ENCODE measurements at places on chromosomes 13 and 19.

GRCh38 chr19:17949956-17950309 lies 17.0 kb upstream of the KCNN1 start:
- no peak for DNase-seq

DNA sequence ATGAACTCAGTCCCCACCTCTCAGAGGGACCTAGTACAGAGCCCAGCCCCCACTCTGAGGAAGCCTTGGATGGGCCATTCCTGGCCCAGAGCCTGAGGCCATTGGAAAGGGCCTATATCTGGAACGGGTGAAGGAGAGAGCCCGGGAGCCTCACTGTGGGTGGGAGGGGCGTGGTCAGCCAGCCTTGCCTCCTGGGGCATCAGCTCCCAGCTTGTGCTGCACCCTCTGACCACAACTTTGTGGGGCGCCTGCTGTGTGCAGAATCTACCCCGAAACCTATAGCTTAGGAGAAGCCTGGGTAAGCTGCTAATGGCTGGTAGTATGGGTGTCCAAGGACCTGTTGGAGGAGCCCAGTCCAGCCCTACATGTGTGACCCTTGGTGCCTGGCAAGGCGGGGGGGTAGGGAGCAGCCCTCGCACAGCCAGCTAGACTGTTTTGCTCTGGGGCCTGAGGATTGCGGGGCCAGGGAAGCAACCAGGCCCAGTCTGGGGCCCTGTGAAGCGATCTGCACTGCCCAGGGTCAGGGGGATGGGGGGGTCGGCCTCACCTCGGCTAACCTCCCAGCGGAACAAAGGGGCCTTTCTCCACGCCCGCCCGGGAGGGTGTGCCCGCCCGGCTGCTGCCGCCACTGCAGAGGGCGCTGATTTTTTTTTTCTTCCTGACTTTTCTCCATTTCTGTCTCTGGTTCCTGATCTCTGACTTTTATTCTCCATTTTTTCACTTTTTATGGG lies 42.3 kb downstream of the LYL1 start:
- DNase-seq, result no peak

DNA sequence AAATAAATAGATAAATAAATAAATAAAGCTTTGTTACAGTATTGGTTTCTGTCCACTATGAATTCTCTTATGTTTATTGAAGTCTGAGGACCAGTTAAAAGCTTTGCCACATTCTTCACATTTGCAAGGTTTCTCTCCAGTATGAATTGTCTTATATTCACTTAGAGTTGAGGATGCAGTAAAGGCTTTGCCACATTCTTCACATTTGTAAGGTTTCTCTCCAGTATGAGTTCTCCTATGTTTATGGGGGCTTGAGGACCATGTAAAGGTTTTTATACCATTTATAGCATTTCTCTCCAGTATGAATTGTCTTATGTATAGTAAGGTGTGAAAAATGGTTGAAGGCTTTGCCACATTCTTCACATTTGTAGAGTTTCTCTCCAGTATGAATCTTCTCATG lies 168.3 kb downstream of the ZNF737 start:
- no peak for DNase-seq

DNA sequence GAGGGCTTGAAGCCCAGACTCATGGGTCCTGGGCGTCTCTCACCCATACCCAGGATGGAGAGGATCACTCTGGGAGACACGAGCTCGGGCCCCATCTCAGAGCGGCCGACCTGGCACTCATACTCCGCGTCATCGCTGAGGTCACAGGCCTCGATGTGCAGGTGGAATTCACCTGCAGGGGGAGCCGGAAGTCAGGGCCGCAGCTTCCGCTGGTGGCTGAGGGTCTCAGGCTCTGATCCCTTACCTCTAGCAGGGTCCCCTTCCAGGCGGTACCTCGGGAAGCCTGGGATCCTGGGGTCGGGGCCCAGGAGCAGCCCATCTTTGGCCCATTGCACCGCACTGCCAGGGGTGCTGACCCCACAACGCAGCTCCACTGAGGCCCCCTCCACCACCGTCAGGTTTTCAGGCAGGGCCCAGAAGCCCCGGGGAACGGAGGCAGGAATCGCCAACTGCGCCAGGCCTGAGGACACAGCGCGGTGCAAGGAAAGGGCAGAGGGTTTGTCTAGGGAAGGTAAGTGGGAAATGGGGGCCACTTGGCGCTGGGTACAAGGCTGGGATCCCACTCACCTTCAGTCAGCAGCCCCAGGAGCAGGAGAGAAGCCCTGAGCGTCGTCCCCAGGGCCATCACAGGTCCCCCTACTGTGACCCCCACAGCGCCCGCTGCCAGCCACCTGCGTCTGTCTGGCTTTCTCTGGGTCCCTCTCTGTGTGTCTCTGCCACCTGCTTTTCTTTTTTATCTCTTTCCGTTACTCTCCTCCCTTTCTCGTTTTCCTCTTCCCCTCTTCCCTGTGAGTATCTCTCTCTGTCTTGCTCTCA lies 883 bp downstream of the NPHS1 start:
- DNase-seq, result no peak

GRCh38 chr19:813219-814151 lies 8.3 kb downstream of the PLPPR3 start:
- DNase-seq, result no peak

GRCh38 chr19:38711726-38712153 lies 32.5 kb downstream of the CAPN12 start:
- no peak for DNase-seq

GRCh38 chr19:43806848-43807247 lies 4.6 kb upstream of the LYPD5 start:
- no peak for DNase-seq

DNA sequence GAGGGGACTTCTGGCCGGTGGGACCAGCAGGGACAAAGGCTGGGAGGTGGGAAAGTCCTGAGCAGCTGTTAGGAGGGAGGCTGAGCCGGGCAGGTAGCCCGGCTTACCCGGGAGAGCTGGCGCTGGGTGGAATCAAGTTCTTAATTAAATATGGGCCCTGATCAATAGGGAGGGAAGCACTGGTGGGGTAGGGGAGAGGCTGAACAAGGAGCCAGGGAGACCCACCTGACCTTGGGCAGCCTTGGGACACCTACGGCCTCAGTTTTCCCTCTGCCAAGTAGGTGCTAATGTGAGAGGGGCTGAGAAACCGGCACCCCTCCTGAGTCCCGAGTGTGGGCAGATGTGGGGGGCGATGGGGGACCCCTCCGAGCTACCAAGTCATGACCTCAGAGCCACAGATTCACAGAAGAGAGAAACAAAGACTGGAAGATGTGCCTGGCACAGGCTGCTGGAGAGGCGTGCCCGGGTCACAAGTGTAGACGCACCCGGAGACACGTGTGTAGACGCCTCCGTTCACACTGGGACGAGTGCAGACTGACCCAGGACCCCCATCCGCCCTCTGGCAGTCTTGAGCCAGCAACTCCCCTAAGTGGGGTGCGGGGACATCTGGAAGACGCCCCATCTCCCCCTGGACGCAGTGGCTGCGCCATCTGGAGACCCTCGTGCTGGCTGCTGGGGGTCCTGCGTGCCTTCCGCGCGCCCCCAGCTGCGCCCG lies 8.4 kb downstream of the ONECUT3 start:
- no peak for DNase-seq

DNA sequence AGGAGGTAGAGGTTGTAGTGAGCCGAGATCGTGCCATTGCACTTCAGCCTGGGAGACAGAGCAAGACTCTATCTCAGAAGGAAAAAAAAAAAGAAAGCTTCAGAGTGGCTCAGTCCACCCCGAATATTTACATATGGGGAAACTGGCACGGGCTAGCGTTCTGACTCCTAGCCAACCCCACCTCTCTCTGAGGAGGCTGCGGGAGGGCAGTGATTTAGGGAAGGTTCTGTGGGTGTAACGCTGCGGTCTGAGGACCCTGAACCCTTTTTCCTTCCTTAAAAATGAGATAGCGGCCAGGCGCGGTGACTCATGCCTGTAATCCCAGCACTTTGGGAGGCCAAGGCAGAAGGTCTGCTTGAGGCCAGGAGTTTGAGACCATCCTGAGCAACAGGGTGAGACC lies 5.0 kb downstream of the LRRC25 start:
- DNase-seq, result no peak

DNA sequence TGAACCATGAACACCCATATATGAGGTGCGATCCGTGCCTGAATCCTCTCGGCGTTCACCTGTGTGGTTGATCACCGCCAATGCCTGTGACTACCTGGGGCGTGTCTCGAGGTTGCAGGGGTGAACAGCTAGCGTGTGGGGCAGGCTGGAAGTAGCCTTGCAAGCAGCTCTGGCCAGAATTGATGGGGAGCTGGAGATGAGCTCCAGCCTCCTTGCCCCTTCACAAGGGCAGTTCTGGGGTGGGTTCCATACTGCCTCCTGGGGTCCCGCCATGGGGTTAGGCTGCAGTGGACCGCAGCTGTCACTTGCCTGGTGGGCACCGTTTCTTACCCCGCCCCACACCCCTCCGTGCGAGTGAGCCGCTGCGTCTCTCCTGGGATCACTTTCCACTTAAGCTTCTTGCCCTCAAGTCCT lies 154.5 kb upstream of the SOX1 start:
- no peak for DNase-seq

GRCh38 chr13:97573011-97573410 lies 139.0 kb downstream of the RAP2A start:
- no peak for DNase-seq

DNA sequence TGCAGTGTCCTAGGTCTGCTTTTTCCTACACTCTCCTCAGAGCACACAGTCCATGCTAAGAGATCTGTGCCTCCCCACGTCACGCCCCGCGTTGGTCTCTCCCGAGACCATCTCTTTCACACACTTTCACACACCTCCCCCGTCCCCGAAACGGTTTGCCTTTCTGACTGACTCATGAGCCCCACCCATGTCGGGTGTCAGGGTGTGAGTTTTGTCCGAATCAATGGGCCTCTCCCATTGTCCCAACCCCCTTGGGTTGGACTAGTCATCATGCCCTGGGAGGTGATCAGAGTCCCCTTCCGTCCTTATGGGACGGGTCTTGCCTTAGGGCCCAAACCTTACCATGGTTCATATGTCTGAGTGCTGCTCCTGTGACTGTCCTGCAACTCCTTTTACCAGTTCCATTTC lies 214.0 kb upstream of the HTR2A start:
- no peak for DNase-seq

GRCh38 chr19:55692681-55693081 lies 17.7 kb downstream of the EPN1 start:
- DNase-seq, result no peak

DNA sequence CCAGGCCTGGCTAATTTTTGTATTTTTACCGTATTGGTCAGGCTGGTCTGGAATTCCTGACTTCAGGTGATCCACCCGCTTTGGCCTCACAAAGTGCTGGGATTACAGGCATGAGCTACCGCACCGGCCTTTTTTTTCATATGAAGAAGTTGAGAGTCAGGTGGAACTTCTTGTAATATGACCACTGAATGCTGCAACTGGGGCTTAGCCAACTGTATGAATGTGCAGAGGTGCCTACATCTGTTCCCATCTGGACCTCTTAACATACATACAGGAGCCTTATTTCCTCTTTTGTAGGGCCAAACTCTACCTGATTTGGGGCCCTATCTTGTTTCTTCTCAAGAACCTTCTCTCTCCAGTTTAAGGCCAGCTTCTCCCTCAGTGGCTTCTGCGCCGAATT lies 11.9 kb upstream of the GGACT start:
- no peak for DNase-seq

DNA sequence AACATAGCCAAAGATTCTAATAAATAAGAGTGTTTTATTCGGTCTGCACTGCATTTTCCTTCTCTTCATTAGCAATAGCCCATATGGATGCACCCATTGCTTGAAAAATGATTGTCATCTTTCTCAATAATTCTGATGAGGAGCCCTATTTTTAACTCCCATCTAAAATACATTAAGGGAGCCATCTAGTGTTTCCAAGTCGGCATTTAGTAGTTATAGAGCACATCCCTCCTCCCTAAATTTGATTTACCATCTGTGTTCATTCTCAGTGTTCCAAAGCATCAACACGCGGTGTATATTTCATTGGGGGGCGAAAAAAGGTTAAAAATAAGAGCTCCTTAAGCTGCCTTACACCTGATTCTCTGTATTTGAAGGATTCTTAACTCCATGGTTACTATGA lies 119.2 kb upstream of the IPO5 start:
- no peak for DNase-seq

DNA sequence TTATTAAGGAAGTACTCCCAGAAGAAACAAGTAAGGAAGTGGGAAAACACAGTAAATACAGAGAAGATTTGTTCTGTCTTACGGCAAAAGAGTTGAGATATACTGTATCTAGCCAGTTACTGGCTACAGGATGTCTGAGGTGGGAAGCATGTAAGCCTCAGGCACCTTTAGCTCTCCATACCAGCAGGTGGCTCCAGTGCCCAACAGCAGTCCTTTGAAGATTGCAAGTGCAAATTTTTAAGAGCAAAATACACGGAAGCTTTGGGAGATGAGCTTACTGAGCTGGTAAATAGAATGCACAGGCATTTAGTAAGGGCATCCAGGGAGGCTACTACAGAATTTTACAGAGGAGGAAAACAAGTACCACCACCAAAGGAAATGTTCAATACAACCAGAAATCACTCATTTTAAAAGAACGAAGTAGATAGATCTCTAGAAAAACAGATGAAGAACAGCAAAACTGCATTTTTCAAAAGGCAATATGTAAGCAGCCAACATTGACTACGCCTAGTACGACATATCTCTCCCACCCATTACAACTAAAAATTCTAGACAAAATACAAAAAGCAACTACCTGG lies 57.9 kb upstream of the VSTM2B start:
- DNase-seq, result no peak

GRCh38 chr19:56098731-56099568 lies 22.1 kb downstream of the ZNF787 start:
- DNase-seq, result no peak

DNA sequence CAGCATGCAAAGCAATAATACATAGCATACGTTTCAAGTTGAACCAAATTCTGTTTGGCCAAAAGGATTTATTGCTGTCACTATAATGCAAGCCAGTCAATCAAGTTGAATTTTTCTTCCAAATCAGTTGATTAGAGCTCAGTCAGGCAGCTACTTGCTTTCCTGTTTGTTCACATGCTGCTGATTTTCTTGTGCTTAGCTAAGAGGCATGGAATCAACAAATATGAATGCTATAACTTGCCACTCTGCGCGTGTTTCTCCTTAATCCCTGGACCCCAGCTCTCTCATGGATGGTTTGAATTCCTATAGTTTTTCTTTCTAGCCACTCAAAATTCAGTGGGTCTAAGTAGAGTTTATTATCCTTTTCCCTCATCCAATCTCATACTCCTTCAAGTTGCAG lies 311.3 kb downstream of the KLF5 start:
- no peak for DNase-seq

- DNase-seq, result no peak
Measured at GRCh38 chr13:113667771-113668490, 912 bp downstream of the GRK1 start.

DNA sequence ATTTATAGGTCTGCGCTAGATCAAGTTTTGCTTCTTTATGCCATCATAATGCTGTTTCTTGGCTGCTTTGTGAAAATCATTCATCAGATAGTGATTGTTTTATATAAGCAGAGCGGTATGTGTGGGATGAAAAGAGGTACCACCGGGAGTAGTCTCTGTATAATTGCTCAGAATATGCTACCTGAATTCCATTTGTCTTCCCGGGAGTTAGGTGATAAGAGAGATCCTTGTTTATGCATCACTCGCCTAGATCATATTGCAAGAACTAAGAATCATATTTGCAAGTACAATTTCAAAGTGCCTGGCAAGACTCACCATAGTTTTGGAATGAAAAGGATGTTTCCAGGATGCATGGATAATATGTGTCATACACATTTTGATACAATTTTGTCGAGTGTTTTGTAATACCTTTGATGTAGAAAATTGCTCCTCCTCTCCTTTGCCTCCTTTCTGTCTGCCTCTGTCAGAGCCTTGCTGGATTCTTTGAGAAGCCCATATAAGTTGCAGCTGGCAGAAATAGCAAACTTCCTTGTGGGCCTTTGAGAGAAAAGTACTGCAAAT lies 1306.0 kb upstream of the SLC10A2 start:
- no peak for DNase-seq
